Ammon's horn (tissue), 1 donor: ENCODE measurements at places on chromosomes 6 and 20.

DNA sequence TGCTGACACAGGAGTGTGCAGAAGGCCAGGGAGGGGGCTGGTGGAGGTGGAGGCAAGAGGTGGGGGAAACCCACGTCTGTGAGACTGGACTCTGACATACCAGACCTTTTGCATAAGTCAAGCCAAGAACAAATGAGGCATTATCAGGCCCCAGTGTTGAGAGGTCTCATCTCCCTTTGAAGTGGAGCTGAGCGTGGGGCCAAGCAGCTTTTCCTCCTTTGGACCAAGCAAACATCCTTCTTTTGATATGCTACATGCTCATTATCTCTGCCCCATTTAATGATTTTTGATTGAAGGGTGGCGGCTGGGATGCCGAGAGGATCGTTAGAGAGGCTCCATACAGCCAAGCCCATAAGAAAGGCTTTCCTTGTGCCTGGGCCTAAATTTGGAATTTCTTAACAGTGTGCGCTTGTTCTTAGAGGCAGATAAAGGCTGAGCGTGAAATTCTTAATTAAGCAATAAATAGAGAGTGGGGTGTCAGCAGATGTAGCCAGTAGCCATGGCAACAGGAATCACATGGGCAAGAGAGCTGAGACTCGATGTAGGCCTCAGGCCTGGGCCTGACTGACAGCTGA, 244.5 kb downstream of the PKHD1 start:
- peak; percentile 63 for DNase-seq

- no peak for DNase-seq
Observed at GRCh38 chr6:117487821-117488220, 5.3 kb downstream of the DCBLD1 start.

DNA sequence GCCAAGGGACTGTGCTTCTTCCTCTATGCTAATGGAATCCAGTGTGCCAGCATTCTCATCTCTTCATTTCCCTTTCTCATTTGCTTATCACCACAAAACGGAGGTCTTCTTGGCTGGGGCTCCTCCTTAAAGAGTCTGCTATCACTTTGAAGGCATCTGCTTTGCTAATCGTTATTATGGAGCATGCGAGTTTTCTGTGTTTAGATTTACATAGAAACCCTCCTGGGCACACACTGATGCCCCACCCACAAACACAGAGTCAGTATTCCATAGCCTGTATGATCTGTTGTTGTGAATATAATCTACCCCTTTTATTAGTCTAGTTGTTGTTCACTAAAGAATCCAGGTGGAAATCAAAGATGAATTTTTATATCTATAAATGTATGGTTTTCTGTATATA, 83.4 kb upstream of the XRN2 start:
- no peak for DNase-seq

DNA sequence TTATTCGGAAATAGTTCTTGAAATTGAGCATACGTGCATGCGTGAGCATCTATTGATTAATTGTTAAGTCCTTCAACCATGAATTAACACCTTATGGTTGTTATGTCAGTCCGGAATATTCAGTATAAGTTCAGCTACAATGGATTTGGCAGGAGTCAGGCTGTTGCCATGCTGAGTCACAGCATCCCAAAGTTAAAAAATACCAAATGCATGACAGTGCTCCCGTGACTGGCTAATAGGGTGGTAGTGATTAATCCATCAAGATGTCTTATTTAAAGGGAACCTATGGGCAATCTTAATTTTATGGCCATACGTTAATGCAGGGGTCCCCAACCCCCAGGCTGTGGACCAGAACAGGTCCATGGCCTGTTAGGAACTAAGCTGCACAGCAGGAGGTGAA, 10.5 kb downstream of the RAE1 start:
- DNase-seq = no peak

DNA sequence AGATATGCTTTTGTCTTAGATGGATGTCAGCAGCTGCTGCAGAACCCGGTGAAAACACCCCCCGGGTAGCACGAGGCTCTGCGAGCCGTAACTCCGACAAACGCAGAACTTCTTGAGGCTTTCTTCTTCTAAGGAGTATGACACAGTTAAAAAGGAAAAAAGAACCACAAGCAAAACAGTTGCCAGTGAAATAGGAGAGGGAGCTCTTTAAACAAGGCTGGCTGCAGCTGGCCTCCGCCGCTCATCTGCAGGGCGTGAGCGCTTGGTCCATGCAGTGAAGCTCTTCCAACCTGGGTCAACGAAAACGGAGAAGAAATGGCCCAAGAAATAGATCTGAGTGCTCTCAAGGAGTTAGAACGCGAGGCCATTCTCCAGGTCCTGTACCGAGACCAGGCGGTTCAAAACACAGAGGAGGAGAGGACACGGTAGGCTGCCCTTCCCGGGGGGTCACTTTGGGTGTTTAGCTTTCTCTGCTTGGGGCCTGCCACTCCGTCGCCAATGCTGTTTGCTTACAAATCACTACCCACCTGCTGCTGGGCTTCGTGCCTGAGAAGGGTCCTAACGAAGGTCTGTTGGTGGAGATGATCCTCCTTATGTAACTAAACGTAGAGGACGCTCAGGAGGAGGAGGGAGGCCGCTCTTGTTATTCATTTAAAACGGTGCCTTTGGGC, 13.2 kb downstream of the SYTL3 start:
- DNase-seq = no peak

GRCh38 chr6:20991910-20992309, 457.7 kb downstream of the CDKAL1 start:
- no peak for DNase-seq

GRCh38 chr6:31736768-31737314, 511 bp upstream of the CLIC1 start:
- no peak for DNase-seq

GRCh38 chr6:41252401-41253169, 24.4 kb downstream of the TREML4 start:
- DNase-seq = no peak

DNA sequence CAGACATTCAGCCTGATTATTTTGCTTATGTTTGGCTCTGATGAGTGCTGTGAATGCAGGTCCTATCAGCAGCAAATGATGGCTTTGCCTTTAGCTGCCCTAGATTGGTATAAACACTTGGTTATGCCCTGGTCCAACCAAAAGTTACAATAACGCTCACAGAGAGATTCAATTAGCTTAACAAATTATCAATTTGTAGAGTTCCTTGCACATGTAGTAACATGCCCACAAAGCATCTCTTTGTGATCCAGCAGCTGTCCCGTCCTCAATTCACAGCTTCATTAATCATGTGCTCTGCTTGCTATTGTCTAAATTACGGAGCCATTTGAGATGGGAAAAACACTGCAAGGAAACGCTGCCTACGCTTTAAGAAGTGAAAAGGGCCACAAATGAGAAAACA, 457.9 kb downstream of the HDGFL1 start:
- DNase-seq = peak; percentile 90

- no peak for DNase-seq
Observed at GRCh38 chr20:49169547-49169946, 18.6 kb downstream of the STAU1 start.

DNA sequence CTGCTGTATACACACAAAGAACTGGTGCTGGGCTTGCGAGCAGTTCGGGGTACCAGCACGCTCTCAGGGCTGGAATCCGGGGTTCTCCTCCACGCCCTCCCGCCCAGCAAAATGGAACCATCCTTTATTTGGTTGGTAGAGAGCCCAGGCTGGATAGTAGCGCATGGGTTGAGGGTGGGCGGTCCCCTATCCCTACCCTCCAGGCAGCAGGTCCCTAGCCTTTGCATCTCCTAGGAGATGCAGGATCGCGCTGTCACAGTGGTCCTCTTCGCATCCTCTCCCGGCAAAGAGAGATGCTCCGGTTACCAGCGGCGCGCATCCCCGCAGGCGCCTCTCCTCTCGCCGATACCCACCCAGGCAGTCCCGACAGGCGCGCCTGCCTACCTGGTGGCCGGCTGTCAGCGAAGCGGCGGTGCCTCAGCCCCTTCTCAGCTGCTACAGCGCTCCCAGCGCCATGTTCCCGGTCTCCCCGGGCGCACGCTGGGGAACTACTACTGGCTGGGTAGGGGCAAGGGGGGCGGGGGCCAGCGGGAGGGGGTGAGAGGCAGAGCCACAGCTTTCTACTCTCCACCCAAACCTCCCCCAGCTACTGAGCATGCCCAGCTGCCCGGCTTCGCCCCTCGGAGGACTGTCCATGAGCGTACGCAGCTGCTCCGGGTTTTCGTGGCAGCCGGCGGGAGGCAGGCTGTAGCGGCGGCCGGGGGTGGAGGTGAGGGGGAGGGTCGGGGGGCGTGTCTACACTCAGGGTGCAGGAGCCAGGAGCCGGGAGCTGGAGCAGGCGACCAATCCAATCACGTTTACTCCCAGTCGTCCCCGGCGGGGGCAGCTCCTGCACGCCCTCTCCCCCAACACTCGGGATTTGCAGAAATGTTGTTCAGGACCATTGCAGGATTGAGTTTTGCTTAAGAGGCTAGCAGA, at the start of gene PAK5:
Gene PAK5 (minus strand): TSS at position 699 of the 918 bp plus-strand sequence. CDS start 194,748 bp downstream, outside the sequence.
- peak; percentile 85 for DNase-seq

DNA sequence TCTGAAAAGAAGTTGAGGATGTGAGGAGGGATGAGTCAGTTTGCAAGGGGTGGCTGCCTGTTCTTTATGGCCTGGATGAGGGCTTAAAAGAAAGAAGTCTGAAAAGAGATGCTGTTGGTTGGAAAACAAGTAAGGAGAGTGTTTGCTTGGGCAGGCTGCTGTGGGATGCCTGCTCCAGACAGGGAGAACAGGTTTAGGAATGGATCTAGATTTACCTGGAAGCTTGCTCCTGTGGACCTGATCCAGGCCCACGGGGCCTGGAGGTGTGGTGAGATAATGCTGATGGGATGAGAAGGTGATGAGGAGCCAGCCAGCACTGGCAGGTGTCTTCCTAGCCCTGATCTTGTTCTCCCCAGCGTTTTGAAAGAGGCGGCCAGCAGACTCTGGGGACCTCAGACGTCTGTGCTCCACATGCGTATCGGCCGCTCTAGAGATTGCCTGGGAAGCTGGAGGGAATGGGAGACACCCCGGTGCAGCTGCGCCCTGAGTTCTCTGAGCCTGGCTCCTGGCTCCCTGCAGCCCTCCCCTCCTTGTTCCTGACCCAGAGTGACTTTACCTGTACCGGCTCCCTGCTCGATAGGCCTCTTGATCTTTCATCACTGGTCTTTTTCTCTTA, 331.3 kb downstream of the ZFAND3 start:
- no peak for DNase-seq

- DNase-seq = no peak
Observed at GRCh38 chr6:170173335-170173881, 117.5 kb downstream of the DLL1 start.

- DNase-seq = no peak
Observed at GRCh38 chr6:119163006-119163405, 84.5 kb upstream of the FAM184A start.

GRCh38 chr20:31547017-31547675, 32.9 kb downstream of the HM13 start:
- DNase-seq = peak; percentile 91

GRCh38 chr6:166105341-166106075, 62.1 kb downstream of the TBXT start:
- no peak for DNase-seq

DNA sequence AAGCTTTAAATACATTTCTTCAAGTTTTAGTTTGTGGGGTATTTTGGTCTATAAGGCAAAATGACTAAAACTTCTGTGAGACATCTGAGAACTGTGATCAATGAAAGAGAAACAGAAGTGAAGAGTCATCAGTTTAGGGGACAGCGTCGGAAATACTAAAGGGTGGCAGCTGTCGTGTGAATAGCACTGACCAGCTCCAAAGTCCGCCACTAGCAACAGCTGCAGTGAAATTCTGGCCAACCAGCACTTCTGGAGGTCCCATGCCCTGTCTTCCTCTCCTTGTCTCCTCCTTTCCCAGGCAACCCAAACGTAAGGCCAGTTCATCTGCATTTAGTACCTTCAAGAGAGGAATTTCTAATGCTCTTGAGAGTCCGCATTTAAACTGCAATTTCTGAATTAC, 87.5 kb downstream of the DACT2 start:
- no peak for DNase-seq

DNA sequence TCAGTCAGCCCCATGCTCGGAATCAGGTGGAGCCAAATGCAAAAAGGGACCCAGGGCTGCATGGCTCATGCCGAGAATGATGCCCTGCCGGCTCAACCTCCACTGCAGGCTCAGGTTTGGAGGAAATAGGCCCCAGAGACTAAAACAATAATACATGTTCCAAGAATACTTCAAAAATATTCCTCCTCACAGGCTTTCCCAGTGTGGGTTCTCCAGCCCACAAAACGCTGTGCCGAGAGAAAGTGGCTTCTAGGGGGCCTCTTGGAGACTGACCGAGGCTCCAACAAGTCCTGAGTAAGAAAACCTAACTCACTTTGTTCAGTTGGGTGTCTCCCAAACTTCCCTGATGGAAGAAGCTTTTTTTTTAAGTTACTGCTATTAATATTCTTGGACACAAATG, 73.9 kb downstream of the BANF2 start:
- no peak for DNase-seq

- DNase-seq = no peak
Observed at GRCh38 chr6:154106251-154106650, 67.2 kb downstream of the OPRM1 start.

DNA sequence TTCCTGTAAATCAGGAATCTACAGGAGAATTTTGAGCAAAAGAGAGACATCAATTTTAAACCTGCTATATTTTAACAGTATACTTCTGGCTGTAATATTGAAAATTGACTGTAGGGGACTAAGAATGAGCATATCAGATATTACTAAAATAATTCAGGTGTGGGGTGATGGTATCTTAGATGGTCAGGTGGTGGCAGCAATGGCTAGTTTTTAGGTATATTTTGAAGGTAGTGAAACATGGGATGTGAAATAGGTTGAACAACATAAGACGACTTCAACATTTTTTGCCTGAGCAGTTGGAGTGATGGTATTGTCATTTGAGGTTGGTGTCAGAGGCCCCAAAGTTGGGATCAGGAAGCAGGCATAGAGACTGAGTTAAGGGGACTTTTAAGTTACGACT, 32.1 kb downstream of the FAM83B start:
- DNase-seq = no peak

- DNase-seq = no peak
Observed at GRCh38 chr20:63693083-63693732, 3.2 kb upstream of the TNFRSF6B start.

DNA sequence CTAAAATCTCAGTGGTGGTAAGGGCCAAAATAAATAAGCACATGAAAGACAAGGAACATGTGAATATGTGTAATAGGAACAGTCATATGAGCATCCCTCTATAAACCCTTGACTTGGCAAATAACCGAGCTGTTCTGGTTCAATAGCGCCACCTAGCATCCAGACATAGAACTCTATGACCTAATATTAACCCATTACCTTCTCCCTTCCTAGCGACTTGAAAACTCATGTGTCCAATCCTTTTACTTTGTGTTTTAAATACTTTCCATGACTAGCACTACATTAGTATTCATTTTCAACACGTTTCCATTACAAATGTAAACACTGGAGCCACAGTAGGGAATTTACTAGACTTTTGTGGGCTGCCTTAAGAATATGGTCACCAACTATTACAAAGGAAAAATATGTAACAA, 279.7 kb downstream of the UST start:
- no peak for DNase-seq

- no peak for DNase-seq
Observed at GRCh38 chr6:108673153-108673552, 112.4 kb downstream of the FOXO3 start.

GRCh38 chr20:62487-62886, 25.0 kb upstream of the DEFB125 start:
- DNase-seq = no peak
